ENCODE measurements at places on chromosomes 3 and 15.

DNA sequence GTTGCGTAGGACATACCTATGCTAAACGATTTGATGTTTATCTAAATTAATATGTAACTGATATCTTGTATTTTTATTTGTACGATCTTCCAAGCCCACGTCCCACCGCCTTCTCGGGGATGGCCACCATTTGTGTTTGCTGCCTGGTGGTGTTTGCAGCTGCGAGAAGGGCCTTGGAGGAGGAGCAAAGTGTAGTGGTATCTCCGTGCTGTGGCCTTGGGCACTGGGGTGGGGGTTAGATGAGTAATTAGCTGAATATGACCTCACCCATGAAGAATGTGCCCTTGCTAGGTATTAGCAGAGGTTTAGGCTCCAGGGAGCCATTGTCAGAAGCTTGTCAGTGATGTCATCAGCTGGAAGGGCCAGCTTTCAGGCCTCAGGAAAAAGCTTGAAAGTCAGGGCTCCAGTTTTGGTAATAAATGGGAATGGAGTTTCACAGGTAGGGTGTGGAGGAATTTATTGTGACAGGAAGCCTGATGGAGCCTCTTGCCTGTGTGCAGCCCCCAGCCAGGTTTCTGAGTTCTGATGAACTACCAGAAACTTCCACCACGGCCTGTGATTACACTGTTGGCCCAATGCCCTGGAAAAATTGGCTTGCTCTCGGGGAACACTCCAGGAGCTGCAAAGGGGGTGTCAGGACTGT, 41.0 kb downstream of the FLNB start:
- DNase-seq = no peak

GRCh38 chr3:52153389-52154096, 680 bp downstream of the POC1A start:
- no peak for DNase-seq

DNA sequence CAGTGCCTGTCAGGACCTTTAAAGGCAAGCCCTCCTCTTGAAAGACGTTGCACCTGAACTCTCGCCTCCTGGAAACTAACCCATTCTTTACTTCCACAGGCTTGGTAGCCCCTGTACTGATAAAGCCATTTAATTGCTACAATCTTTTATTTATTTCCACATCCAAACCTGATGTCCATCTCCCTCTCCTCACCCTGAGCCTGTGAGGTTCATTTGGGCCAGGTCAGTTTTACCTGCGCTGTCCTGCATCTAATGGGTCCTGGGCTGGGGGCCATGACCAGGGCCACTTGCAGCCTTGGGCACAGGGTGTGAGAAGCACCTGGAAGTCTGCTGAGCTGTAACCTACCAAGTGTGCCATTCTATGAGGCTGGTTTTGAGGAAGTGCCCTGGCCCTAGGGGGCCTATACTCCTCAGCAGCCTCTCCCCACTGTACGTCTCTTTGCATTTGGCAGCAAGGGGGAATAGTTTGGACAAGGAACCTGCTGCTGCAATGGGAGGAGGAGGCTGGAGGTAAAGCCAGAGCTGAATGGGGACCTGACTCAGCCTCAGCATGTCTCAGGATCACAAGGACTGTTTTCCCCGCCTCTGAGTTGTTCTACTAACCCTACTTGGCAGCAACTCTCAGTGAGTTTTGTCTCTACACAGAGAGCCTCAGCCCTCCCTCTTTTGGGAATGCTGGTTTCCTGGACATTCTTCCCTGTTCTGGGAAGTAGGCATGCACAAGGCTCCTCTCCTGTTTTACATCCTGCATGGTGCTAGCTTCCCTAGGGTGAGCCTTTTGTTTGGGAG, 53.8 kb downstream of the WDR76 start:
- DNase-seq = no peak

DNA sequence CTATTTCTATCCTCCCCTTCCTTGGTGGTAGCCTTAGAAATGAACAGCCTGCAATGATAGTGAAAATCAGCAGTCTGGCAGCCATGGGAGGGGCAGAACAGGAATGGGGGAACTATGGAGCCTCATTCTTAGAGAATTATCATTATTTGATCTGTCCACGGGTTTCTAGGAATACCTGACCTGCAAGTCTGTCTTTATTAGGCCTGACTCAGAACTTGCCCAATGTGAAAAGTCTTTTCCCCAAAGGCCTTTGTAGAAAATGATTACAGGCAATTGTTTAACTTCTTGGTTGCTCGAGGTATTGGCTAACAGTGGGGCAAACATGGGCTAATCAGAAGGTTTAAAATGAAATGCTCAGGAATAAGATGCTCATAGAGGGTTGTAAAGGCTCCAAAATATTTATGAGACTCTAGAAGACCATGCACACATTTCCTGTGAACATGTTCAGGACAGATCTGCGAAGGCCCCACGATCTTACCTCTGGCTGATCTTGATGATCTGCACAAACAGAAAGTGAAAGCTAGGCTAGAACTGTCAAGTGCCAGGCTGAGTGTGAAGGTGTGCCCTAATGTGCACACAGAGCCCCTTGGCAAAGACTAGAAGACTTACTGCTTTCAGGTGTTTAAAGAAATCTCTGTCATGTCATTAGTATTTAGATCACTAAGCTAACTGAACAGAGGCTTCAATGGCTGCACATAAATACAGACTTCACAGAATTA, 39.6 kb upstream of the LAMP3 start:
- no peak for DNase-seq

DNA sequence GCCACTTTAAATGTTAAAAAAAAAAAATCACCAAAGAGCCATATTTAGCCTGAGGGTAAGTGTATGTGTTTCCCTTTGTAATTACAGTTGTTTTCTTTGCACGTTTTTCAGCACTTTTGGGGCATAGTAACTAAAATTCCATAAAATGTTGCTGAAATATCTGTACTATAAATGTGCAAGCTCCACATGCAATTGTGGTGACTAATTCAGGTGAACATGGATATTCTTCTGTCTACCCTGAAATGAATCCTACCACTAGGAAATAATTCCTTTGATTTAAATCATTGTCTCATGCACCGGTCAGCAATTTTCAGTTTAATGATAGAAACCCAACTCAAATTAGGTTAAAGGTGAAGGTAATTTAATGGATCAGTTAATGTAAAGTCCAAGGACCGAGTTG, 13.1 kb upstream of the TFG start:
- no peak for DNase-seq

GRCh38 chr3:16794257-16794656, 90.5 kb upstream of the PLCL2 start:
- DNase-seq = no peak

GRCh38 chr3:132417695-132418411, 551 bp downstream of the DNAJC13 start:
- DNase-seq = no peak
